ENCODE measurements at places on chromosomes 11 and 22.

DNA sequence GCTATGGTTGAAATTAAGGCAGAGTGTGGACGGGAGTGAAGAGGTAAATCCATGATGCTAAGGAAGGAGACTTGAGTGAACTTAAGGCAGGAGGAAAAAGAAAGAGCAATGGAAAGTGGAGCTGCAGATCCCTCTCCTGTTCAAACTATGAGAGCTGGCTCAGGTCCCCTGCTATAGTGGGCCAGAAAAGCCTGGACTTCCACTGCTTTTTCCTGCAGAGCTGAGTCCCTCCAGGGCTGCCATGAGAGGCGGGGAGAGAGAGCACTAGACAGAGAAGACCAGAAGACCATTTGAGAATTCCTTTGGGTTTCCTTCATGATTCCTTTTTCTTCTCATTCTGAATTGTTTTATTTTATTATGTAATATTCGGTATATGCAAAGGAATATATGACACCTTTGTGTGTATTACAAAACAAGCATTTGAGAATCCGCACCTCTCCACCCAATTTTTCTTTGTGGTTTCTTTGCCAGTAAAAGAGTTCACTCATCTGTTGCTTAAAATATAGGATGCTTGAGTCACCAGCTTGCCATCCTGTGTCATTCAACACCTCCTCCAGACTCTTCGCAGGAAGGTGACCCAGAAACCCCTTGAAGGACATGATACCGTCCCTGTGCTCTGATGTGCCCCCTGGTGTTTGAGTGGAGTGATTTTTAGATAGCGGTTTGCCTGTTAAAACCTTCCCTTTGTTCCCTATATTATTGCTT is 24.4 kb downstream of the SREBF2 start:
- DNase-seq, result no peak

GRCh38 chr11:95101935-95102334 is 12.3 kb downstream of the ENDOD1 start:
- DNase-seq, result no peak

DNA sequence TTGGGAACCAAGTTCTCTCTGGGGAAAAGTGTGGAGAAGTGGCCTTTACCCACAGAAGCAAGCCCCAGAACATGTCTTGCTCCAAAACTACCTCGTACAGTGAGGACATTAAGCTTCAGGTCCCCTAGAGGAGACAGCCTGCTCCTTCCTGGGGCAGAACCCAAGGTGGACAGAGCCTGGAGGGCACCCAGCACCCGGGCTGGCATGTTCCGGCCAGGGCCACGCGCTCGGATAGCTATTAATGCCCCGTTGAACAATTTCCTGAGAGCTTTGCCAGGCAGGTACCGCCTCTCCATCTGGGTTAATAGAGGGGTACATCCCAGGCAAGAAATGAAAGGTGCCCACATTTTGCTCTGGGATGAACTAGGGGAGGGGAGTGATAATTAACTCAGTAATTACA is 169.0 kb upstream of the GRK3 start:
- no peak for DNase-seq

- no peak for DNase-seq
Observed at GRCh38 chr11:111923351-111923788, 4.7 kb downstream of the C11orf52 start.
